M059J (cell line): ENCODE measurements at places on chromosomes 4 and X.
A peak's percentile ranks its signal among the peaks of the same experiment; 100 is the strongest.

- DNase-seq = no peak
Observed at GRCh38 chrX:126165401-126165720, 728 bp downstream of the DCAF12L2 start.

DNA sequence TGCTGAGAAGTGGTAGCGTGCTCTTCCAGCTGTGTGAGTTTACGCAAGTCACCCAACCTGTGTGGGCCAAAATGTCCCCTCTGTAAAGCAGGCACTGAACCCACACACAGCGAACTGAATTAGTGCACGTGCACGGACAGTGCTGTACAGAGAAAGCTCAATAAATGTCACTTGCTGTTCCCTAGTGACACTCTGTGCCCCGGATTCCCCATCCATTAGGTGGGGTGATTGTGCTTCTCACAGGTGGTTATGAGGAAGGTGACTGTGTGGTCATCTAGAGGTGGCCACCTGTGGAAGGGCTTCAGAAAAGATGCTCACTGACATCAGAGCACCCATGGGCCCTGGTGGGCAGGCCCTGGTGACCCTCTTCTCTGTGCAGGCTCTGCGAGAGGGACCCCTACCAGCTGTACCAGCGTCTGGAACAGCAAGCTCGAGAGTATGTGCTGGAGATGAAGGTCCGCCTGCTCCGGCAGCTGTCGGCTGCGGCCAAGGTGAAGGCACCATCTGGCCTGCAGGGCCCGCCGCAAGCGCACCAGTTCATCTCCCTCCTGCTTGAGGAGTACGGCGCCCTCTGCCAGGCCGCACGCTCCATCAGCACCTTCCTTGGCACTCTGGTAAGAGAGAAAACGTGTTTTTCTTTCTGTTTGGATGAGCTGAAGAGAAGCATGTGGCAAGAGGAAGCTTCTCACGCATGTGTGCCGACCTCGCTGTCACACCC lies 94.3 kb downstream of the FAM193A start:
- no peak for DNase-seq

DNA sequence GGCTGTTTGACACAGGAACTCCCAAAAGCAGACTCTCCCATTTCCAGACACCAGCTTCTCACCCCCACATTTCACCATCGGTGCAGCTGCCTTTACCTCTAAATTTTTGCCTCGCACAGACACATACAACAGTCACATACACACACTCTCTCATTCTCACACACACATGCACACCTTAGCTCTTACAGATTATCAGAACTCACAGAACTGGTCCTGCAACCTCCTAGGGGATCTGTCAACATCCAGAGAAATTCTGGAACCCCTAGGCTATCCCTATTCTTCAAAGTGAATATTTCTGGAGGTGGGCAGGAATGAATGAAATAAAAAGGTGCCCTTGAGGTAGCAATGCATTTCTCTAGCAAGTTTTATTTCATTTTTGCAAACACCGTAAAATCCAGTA lies 4.1 kb downstream of the HS6ST2 start:
- no peak for DNase-seq

- DNase-seq = no peak
Observed at GRCh38 chr4:130747842-130748241, 1651.9 kb downstream of the C4orf33 start.

GRCh38 chrX:135585153-135585552 lies 64.7 kb downstream of the INTS6L start:
- no peak for DNase-seq

- DNase-seq = no peak
Observed at GRCh38 chrX:856566-857290, 226.1 kb downstream of the SHOX start.

- no peak for DNase-seq
Observed at GRCh38 chr4:16503421-16504100, 277.3 kb upstream of the TAPT1 start.

DNA sequence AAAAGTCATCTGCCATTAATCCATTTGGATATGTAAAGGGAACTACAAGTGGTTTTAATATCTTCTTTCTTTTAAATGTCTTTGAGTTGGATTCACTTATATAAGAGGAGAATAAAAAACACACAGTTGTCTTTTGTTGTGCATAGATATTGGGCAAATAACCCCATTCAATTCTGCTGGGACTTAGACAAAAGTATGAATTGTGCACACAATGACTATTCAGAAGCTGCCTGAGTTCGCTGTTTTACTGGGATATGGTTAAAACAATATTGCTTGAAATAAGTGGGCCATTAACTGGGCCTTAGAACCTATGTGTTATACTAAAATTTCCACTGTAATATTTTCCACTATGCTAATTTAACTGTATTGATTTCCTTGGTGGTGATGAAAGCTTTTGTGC lies 71.7 kb downstream of the PCYT1B start:
- no peak for DNase-seq

DNA sequence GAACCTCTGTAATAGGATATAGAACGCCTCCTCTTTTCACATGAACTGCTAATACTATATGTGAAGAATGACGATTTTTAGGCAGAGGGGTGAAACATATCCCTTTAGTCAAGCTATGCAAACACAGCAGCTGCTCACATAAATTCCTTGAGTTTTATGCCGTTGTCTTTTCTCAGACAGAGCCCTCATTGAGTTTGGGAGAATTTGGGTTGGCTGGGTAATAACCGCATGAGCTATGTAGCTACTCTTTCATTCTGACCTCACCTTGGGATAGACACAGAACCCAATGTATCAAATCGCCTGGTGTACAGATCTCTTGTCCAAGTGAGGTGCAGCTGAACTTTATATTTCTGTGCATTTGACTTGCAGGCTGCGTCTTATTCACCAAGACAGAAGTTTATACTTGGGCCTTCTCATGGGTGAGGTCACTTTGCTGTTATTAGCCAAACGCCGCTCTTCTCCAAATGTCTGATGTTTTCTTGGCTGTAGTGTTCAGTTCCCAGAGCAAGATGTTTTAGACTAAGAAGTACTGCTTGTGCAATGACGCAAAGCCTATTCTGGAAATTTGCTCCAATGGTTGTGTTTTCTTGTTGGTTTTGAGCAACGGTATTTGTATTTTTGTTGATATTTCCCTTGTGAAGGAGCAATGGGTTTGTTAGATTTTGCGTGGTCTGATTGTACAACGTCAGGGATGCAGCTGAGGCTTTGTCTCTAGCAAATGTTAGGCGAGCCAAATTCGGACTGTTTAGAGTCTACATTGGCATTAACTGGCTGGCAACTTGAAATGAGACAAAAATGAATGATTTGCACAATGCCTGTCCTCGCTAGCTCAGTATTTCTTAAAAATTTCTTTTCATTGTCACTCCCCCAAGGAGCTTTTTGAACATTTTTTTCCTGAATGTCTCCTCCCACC lies 11.2 kb upstream of the SPARCL1 start:
- DNase-seq = no peak

DNA sequence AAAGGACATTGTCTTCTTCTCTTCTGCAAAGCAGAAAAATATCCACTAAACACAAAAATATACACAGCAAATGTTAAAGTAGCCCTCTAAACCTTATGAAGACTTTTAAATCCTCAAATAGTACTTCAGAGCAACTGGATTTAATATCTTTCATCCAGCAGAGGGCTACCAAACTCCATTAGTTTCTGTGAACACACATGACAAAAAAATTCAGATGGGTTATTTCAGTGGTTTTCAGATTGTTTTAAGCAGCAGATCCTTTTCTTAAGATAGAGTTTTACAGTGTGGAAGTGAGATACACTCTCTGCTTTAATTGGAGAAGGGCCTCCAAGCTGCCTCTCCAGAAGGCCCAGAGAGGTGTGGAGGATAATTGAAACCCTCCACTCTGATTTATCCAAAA lies 56.7 kb downstream of the ANK2 start:
- DNase-seq = peak; percentile 30

DNA sequence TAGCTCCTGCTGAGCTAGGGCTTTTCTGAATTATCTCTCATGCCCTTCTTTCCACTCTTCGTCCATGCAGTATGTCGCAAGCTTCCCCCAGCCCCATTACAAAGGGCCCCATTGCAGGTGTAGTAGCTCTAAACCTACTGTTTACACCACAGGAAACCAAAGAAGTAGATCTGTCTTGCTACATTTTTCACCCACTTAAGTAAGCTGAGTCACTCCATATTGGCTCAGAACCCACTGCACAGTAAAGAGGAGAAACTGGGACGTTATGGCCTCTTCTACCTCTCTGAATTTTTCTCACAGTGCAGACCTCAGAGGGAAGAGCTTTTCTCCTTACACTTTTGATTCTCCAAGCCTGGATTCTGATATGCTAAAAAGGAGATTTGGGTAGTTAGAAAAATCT lies 200.2 kb downstream of the SMARCA1 start:
- DNase-seq = peak; percentile 5

GRCh38 chr4:182354106-182354505 lies 110.9 kb downstream of the TENM3 start:
- no peak for DNase-seq

GRCh38 chr4:4529392-4529791 lies 12.5 kb downstream of the STX18 start:
- no peak for DNase-seq

GRCh38 chr4:23962462-23962861 lies 72.6 kb upstream of the PPARGC1A start:
- no peak for DNase-seq

DNA sequence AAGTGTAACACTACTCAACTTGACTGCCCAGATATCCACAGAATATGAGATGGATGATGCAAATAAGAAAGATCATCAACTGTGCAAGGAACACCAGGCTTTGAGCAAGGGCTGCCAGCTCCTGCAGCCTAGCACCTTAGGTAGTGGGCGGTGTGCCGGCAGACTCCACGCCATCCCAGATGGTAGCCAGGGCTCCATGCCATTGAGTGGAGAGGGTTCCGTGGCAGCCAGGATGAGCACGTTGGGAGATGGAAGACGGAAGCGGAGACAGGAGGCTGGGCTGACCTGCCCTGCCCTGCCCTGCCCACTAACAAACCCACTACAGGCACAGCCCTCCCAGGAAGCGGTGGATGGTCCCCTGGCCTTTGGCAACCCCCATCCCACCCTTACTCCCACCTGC lies 51.9 kb downstream of the TMPRSS11F start:
- DNase-seq = no peak

DNA sequence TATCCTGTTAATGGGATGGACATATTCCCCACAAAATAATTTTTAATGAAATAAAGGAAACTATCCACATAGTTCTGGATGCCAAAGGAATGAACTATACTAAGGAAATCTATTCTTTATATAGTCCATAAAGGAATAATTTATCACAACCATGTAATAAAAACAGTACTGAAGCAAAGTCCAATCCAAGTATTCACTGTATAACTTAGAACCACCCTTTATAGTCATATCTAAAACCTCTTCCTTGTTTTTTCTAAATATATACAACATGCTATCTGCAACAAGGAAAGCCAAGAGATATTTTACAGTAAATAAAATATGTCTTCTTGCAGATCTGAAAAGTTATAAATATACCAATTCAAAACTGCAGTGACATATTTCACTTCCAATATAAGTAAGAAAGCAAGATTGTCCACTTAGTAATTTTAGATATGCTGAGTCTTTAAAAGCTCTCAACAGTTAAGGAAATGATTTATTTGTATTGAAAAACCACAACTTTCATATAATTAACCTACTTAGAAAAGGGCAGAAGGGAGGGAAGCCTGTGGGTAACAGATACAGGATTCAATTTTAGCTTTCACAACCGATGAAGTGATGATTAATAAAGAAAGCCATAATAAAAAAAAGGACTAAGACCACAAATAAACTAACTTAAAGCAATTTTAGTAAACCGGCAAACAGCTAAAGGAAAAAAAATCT lies 8.0 kb downstream of the NR3C2 start:
- no peak for DNase-seq

DNA sequence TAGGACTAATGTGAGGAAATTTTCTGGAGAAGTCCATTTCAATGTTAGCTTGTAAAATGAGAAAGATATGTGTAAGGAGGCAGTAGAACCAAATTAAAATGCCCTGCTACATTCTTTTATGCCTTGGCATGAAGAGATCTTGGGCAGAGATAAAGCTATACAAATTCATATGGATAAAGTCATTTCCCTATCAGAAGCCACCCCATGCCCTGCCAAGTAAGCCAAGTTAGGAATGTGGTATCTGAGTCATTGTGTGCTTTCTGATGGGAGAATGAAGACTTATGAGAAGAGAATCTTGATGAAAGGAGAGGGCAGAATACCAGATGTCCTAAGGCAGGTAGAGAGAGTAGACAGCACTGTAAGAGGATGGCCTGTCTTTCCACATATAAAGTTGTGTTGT lies 83.7 kb downstream of the TEX13A start:
- peak; percentile 0 for DNase-seq

- no peak for DNase-seq
Observed at GRCh38 chr4:37157476-37158167, 86.9 kb upstream of the NWD2 start.

- peak; percentile 34 for DNase-seq
Observed at GRCh38 chr4:118270492-118270891, 82.3 kb downstream of the PRSS12 start.

DNA sequence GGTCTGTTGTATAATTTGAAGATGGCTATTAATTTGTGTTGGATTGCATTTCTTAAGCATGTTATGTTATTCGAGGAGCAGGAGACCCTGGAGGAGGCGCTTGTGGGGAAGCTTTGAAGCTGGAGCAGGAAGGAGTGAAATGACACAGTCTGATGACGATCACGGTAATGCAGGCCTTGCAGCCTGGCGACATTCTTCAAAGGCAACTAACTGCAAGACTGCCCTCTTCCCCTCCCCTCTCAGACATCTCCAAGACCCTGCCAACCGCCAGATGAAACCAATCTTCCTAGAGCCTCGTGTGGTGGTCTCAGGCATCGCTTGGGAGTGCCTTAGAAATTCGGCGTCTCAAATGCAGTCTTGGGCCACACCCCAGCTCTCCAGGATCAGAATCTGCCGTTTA lies 16.1 kb downstream of the CLCN4 start:
- no peak for DNase-seq

GRCh38 chr4:1487106-1487505 lies 80.9 kb upstream of the NKX1-1 start:
- DNase-seq = no peak

DNA sequence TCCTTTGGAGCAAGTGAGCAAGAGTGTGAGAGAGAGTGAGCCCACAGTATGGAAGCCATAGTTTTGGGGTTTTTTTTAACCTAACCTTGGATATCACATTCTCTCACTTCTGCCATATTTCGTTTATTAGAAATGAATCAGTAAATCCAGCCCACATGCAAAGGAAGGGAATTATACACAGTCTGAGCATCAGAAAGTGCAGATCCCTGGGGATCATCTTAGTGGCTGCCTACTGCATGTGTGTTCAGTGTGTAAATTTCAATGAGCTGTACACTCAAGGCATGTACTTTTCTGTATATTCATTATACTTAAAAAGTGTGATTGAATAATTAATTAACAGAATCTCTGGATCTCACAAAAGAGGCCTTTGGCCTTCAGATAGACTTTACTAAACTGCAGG lies 133.8 kb upstream of the PRPS2 start:
- DNase-seq = no peak
